ENCODE measurements at places on chromosomes 7 and 10. TPM values are rescaled to one million over a fixed set of nuclear protein-coding genes. Genes with fewer than 3 reads are reported as not detected.

Gene TMEM106B
- total RNA-seq, result 58.5 TPM

Gene MPP7
- 0.30 TPM for total RNA-seq

Gene FAM237B
- total RNA-seq, result not detected

Gene TBX20
- total RNA-seq, result 0.97 TPM

Gene RTKN2
- total RNA-seq, result 1.3 TPM

Gene OR2F2
- total RNA-seq, result not detected

Gene DRGX
- total RNA-seq, result not detected

Gene NKX1-2
- not detected for total RNA-seq

Gene PRKCQ
- 2.1 TPM for total RNA-seq

Gene BLNK
- total RNA-seq, result not detected

Gene EPHB6
- total RNA-seq, result not detected

Gene CYP51A1
- total RNA-seq, result 240 TPM

Gene MMP21
- not detected for total RNA-seq

Gene EVX1
- total RNA-seq, result not detected

Gene CDK1
- total RNA-seq, result 88.8 TPM

Gene BICC1
- 1.3 TPM for total RNA-seq

Gene ZNF503
- 1.4 TPM for total RNA-seq

Gene ZCWPW1
- 0.32 TPM for total RNA-seq

Gene AFAP1L2
- 8.4 TPM for total RNA-seq

Gene ADCY1
- total RNA-seq, result 0.61 TPM

Gene GPER1
- total RNA-seq, result not detected

Gene PRKG1
- 1.1 TPM for total RNA-seq

Gene CRHR2
- not detected for total RNA-seq

Measured in epithelial cell of umbilical artery (primary cell).